ENCODE measurements at places on chromosomes 5 and 9.
A peak's percentile ranks its signal among the peaks of the same experiment; 100 is the strongest.

- DNase-seq: no peak
These were observed 29.3 kb downstream of the B4GALT1 start for GRCh38 chr9:33137781-33138264.

DNA sequence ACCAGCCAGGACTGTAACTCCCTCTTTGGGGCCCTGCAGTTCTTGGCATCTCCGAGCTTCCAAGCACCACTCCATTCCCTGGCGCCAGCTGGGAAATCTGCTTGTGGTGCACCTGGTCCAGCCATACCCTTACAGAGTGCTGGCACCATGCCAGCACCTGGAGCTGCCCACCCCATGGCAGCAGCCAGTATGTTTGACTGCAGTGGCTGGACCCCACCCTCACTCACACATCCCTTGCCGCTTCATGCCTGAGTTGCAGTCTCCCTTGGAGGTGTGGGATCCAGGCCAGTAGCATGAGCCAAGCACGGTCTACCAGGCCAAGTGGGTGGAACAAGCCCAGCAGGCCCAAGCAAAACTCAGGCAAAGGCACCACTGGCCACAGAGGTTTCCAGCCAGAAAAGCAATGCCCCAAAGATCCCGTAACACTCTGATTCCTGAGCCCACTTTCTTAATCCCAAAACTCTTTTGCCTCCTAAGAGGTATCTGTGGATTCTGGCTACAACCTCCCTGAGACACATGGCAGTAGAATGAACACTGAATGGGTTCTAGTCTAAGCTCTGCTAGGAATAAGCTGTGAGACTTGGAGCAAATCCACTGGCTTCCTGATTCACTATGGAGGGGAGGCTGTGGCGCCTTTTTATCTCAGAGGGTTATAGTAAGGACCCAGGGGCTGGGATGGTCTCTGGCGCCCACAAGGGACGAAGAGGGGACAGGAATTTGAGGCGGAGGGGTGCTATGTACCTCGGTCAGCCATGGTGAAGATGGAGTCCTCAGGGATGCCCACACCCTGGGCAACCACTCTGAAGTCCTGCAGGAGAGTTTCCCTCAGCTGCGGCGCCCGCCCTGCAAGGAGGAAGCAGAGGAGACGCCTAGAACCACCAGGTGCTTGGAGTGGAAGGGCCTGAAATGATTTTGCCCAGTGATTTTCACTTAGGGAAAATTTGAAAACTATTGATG, 5.6 kb downstream of the AMBP start:
- DNase-seq: no peak

- DNase-seq: no peak
These were observed 8.1 kb downstream of the FAM193B start for GRCh38 chr5:177546258-177546741.

- no peak for DNase-seq
These were observed 21.1 kb downstream of the CORO2A start for GRCh38 chr9:98171176-98171925.

GRCh38 chr5:80291761-80292160, 28.0 kb upstream of the SPZ1 start:
- no peak for DNase-seq

DNA sequence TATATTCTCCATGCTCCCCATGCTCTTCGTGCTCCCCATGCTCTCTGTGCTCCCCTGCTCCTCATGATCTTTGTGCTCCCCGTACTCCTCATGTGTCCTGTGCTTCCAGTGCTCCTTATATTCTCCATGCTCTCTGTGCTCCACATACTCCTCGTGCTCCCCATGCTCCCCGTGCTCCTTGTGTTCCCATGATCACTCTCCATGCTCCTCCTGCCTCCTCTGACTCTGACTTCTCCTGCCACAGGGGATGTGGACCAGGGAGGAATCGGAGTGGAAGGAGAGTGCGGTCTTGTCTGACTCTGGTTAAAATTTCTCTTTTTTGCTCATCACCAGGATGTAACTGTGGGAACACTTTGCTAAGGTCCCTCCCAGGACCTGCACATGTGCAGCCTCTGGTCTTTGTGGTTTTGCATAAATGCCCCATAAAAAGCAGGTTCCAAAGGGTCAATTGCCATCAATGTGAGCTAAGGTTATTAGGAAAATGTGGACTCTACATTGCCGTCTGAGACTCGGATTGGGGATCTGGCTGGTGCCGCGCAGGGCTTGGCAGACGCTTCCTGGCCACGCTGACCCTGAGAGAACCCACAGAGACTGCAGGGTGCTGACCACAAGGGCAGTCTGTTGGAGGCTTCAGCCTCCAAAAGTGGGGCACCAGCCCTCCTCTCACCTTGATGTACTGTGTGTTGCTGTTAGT, 52.5 kb downstream of the TRIP13 start:
- DNase-seq: no peak

DNA sequence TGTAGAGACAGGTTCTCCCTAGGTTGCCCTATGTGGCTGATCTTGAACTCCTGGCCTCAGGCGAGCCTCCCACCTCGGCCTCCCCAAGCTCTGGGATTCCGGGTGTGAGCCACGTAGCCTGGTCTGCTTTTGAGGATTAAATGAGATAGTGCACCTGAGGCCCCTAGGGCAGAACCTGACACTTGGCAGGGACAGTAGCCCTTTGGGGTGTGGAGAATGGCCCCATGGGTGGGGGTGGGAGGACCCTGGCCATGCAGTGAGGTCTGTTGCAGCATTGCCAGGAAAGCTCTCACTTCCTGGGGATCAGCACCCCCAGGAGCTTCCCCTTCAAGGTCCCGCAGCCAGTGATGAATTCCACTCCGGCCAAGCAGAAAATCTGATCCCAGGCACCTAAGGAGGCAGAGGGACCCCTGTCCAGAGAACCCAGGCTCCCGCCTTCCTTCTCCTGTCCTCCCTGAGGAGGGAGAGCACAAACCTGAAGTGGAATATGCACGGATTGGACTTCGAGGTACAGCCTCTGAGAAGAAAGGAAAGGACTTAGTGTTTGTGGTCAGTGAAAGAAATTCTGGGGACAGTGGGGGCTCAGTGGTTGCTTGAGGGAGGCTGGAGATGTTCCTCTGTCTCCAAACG, 73.9 kb upstream of the UNC5A start:
- DNase-seq: no peak

DNA sequence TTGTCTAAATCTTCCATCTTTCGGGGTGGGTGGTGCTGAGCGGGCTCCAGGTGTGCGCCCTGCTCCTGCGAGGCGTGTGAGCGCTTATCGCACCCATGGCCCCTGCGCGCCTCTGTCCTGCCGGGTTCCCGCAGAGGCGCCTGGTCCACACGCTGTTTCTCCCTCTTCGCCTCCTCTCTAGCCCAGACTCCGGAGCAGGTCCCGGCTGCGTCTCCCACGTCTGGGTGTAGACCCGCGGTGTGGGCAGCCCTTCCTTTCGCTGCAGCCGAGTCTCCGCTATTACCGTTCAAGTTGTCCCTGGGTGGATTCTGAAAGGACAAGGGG, 40.5 kb upstream of the PLEKHG4B start:
- DNase-seq: no peak

GRCh38 chr5:150758203-150758530, 650 bp downstream of the DCTN4 start:
- DNase-seq: no peak

- no peak for DNase-seq
These were observed 79.3 kb downstream of the TLE1 start for GRCh38 chr9:81609782-81610739.

- DNase-seq: peak; percentile 11
These were observed 8.5 kb downstream of the GIN1 start for GRCh38 chr5:103111468-103111867.

DNA sequence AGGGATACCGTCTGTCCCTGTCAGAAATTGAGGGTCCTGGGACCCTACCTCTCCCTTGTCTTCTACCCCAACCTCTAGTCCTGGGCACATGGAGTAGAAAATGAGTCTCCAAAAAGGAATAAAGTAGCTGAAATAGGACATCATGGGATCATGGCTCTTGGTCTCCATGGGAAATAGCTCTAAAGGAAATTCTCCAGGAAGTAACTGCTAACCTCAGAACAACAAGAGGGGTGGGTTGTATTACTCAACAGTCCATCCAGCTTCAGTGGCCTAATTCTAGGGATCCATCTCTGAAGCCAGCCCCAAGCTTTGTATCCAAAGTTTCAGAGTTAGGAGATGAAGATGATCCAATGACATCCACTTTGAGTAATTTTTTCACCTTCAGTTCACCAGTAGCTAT, 11.0 kb upstream of the RUSC2 start:
- DNase-seq: no peak

DNA sequence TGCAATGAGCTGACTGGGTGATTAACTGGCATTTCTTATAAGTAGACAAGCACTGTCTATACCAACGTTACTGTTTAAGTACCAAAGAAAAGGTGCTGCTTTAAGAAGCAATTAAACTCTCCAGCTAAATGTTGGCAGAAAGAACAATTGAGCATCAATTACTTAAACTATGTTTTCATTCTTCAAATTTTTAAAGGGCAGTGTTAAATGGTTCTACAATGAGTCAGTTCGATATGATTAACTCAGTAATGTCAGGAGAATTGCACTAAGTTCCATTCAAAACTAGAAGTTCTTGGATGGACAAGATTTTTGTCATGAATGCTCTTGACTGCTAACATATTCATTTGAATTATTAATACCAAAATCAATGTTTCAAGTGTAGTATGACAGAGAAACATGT, 593.7 kb downstream of the DNAH5 start:
- no peak for DNase-seq

GRCh38 chr5:109826426-109826825, 136.7 kb downstream of the MAN2A1 start:
- DNase-seq: no peak

DNA sequence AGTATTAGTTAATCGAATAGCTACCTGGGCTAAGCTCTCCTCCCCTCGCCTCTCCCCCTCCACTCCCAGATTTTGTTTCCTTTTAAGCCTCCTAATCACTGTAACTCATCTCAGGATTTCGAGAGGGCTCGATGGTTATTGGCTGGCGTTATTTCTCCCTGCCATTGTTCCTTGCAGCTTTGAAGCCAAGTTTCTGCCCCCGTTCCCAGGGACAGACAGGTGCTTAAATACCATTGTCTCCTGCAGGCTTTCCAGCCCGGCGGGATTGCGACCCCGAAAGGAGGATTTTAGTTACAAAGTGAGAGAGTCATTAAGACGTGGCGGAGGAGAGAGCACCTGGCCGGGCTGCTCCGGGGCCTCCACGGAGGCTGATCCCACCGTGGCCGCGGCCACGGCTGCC, 46.2 kb downstream of the ASS1 start:
- no peak for DNase-seq

GRCh38 chr9:84123648-84124406, 143.2 kb downstream of the RMI1 start:
- DNase-seq: no peak

- DNase-seq: no peak
These were observed 11.5 kb upstream of the AGPAT2 start for GRCh38 chr9:136698635-136699246.

- DNase-seq: no peak
These were observed 98.2 kb downstream of the ANKRD33B start for GRCh38 chr5:10662083-10662482.

GRCh38 chr9:3237121-3237520, 288.7 kb downstream of the RFX3 start:
- no peak for DNase-seq

- DNase-seq: no peak
These were observed 52.8 kb upstream of the RPL26L1 start for GRCh38 chr5:172906436-172906835.

DNA sequence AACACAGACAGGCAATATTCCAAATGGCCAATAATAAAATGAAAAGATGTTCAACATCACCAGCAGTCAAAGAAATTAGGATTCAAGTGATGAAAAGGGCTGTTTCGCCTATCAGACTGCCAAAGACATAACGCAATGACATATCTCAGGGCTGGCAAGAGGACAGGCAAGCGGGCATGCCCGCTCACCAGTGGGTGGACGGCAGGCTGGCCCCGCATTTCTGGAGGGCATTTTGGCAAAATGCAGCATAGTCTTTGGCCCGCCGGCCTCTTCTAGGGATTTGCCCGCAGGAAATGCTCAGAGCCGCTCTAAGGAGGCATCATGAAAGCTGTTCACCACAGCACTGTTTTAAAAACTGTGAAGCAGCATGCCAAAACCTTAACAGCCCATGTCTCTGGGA, 1.4 kb upstream of the PPP1R26 start:
- DNase-seq: no peak

- DNase-seq: no peak
These were observed 51.5 kb downstream of the SHOC1 start for GRCh38 chr9:111743275-111743674.

DNA sequence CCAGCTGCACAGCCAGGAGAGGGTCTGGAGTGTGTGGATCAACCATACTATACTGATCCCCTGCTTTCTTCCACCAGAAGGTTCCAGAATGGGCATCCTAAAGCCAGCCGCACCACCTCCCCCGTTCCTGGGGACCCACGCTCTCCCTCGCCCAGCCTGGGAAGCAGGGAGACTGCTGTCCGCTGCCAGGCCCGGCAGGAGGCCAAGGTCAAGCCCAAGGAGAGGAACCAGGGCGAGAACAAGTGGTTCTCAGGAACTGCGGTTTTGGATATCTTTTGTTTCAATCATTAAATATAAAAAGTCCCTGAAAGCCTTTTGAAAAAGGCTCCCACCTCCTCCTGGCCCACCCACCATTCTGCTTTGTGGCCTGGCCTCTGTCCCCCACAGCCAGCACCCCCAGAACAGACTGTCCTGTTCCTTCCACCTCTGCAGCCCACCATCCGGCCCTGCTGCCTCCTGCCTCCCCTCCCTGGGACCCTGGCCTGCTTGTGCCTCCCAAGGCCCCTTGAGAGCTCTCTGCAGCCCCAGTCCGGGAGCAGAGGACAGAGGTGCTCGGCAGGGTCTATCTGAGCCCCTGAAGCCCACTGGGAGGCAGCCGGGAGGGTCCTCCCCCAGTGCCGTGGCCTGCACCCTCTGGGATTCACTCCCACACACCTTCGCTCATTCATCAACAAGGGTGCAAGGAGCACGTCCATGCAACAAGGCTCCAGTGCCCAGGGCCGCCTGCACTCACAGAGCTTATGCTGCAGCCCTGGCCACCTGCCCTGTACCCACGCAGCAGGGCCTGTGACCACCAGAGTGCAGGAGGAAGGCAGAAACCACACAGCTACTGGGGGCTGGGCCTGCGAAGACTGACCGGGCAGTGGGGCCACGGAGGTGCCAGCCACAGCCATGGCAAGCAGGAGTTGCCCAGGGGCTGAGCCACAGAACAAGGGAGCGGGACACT, 614 bp upstream of the LCN6 start:
- no peak for DNase-seq

- no peak for DNase-seq
These were observed 36.9 kb upstream of the SLC1A3 start for GRCh38 chr5:36569491-36569890.
